ENCODE measurements at places on chromosomes 16 and 17. TPM values are rescaled to one million over a fixed set of nuclear protein-coding genes. Genes with fewer than 3 reads are reported as not detected.

Gene HP
- not detected for total RNA-seq

Gene HS3ST4
- not detected for total RNA-seq

Gene CEP295NL
- total RNA-seq: 3.6 TPM

Gene C16orf86
- total RNA-seq: 1.2 TPM

Gene TM4SF5
- total RNA-seq: not detected

Gene CACNA1H
- total RNA-seq: not detected

Gene BIRC5
- total RNA-seq: 85.8 TPM

Gene NOD2
- total RNA-seq: 0.58 TPM

Gene DRG2
- total RNA-seq: 55.4 TPM

Gene RAB11FIP4
- total RNA-seq: 0.92 TPM

Gene NLK
- 34.2 TPM for total RNA-seq

Gene SP6
- 1.3 TPM for total RNA-seq

Measured in endothelial cell of umbilical vein (primary cell).